ENCODE measurements at places on chromosomes 5 and 9.

GRCh38 chr9:106632621-106633020 lies 230.3 kb upstream of the ZNF462 start:
- no peak for DNase-seq

GRCh38 chr5:38806775-38807258 lies 39.0 kb upstream of the OSMR start:
- peak; percentile 63 for DNase-seq

DNA sequence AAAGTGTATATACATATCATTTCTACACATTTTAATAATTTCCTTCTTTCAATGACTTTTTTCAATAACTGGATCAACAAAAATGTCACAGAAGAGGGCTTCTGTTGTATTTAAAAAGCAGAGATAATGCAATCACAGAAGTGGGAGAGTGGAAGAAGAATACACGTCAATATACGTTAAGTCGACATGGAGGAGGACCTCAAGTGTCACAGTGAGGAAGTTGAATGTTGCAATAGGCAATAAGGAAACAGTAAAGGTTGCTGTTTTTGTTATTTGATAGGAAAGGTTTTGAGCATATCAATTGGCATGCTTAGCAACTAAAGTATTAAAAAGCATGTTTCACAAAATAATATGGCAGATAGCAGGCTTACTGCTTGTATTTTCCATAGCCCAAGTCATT lies 184.0 kb upstream of the NR4A3 start:
- no peak for DNase-seq

GRCh38 chr9:125428060-125428901 lies 166.7 kb downstream of the GAPVD1 start:
- peak; percentile 56 for DNase-seq

DNA sequence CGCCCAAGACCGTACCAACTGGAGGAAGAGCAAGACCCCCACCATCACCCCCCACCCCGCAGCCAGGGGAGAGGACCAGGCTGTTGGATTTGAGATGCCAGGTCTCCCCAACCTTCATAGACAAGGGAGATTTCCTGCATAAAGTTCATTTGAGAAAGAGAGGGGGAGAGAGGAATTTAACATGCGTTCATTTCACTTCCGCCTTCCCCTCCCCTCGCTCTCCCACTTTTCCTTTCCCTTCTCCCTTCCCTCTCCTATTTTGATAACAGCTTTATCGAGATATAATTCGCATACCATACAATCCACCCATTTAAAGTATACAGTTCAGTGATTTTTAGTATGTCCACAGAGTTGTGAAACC lies 4.2 kb upstream of the NKX2-5 start:
- DNase-seq = no peak

DNA sequence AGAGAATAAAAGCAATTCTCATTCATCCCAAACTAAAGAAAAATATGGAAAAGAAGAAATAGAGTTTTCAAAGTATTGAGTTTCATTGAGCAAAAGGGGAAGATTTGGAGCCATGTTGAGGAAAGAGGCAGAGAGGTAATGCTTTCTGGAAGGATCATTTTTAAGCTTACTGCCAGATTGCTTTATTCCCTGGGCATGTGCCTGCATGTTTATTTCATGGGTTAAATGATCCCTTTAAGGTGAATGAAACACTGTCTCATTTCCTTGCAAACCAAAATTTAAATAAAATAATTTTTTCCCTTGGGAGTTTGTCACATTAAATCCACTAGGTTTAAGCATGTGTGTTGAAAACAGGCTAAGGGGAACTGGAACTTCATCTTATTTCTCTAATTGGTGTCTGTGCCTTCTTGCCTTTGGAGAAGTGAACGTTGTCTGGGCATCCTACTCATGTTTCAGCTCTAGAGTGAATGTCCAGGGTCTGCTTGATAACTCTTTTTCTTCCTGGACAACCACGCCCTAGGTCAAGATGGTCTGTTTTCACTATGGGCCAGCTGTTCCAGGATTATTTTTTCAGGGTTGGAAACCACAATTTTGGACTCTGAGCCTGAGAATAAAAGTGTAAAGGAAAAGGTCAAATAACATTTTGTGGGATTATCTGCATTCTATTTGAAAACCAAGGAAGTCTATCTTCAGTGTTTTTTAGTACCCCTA lies 114.1 kb upstream of the ELL2 start:
- DNase-seq = no peak

DNA sequence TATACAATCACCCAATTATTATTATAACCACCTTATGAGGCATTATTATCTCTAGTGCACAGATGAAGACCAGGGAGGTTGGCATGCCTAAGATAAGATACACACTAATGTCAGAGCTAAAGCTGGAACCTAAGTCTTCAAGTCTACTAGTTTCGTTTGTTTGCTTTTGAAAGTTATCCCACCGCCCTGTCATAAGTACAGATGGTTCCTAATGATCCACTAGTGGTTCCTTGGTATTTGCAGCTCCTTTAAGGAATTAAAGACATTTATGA lies 14.1 kb downstream of the NDUFA8 start:
- DNase-seq = no peak

- DNase-seq = peak; percentile 88
These were observed 54.6 kb downstream of the FYB1 start for GRCh38 chr5:39164529-39165402.

DNA sequence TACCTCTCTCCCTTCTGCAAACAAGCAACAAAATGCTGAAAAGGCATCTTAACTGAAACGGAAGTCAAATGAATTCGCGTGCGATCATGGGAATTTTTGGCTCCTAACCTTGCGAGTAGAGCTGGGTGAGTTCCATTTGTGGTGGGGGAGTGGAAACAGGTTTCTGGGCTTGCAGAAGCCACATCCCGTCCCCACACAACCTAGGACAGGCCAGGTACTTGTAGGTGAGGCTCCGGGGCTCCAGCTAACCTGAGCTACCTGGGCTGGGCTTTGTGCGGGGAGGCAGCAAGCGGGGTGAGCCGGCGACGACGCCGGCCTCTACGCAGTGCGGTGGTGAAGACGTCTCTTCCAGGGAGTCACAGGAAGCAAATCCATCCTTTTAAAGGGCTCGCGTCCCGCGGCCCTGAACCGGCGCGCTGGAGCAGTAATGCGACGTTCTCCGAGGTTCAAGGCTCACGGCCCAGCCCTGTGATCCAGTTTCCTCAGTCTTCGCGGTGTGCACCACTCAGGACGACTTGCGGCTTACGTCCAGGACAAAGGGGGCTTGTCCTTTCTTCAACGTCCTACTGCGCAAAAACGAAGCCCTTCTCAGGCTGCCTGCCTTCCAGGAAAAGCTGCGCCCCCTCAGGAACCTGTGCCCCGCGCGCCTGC lies 567 bp upstream of the SPIN1 start:
- peak; percentile 14 for DNase-seq

DNA sequence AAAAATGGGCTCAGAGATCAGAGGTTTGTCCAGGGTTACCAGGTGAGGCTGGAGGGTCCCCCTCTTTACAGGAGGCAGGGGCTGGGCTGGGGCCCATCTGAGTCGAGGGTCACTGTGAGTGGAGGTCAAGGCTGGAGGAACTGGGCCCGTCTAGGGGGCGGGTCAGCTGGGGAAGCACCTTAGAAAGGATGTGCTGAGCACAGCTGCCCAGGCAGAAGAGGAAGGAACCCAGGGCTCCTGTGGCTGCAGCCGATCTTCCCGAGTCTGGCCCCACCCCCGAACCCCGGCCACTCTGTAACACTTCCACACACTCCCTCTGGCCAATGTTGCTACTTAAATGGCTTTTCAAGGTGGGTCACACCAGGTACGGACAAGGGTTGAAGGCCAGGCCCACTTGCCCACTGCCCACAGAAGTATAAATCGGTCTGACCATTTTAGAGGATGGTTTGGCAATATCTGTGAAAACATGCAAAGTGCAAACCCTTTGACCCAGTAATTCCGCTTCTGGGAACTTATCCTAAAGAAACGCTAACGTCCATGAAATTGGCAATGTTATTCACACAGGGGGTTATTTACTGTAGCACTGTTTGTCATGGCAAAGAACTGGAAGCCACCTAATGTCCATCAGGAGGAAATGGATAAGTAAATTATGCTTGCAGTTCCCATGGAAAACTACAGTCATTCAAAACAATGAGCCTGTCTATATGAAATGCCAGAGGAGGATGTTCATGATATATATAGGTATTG lies 30.5 kb upstream of the EEIG1 start:
- no peak for DNase-seq

DNA sequence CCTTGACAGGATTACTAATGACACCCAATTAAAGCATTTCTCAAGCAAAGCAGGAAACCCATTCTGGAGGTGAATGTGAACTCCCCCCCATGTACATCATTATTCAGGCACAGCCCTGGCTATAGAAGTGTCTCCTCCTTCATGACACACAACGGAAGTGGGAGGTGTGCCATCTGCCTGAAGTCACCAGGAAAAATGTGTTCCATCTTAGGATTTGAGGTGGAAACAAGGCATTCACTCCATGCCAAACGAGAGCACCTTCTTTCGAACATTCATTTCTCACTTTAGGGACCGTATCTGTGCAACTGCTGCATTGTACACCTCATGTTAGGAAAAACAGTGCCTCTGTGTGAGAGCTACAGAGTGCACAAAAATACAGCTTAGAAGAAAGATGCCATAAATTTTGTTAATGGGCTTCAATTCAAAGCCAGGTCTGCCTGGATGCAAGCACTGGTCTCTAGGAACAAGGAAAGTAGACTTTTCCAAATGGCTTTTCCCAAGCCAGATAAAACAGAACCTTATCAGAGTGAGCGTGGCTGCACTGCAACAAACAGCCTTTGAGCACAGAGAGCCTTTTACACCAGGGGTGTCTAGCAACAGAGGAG lies 19.4 kb downstream of the GOLM1 start:
- no peak for DNase-seq

DNA sequence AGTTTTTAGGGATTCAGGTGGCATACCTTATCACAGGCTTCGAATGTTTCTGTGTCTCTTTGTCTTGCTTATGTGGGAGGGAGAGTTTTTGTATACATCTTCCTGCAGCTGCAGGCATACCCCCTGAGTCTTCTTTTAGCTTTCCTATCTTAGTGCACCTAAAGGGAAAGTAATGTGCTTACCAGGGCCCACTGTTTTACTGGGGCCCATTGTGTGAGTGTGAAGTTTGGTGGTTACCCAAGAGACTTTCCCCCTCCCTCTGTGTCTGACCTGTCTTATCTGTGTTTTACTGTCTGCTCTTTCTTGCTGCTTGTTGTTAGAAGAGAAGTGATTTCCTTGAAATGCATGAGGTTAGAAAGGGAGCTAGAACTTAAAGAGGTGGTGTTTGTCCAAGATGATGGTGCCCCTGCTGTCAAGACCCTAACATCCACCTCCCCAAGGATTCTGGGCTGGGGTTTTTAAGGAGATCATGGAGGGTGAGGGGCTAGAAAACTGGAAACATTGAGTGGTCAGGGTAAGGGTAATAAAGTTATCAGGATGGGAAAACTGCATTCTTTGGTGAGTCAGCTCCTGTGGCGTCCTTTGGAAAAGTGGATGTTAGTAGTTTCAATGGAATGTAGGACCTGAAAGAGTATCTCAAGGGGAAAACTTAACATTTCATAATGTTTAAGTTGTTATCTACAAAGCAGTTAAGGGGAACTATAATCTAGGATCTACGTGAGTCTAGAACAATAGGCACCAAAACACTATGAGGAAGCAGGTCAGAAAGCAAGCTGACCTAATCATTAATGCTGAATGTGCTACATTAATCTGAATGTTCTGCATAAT lies 583.5 kb upstream of the TUSC1 start:
- DNase-seq = no peak

DNA sequence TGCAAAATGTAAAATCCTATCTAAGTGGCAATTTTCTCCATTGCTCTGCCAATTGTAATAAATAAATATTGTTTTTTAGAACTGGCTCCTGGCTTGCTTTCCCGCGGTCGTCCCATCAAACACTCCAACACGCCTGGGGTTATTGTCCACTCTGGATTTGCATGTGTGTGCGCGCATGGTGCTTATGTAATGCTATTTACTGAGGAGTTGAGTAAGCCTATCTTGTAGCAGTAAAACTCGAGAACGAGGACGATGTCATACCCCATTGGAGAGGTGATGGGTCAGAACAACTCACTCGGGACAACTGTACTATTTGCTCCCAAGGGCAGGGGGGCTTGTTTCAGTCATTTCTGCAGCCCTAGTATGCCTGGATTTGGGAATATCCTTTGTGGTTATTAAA lies 220.9 kb downstream of the PAX5 start:
- DNase-seq = no peak

GRCh38 chr5:16707168-16707868 lies 90.5 kb upstream of the RETREG1 start:
- DNase-seq = no peak

GRCh38 chr9:87725356-87725899 lies 491 bp upstream of the CTSL start:
- DNase-seq = no peak

DNA sequence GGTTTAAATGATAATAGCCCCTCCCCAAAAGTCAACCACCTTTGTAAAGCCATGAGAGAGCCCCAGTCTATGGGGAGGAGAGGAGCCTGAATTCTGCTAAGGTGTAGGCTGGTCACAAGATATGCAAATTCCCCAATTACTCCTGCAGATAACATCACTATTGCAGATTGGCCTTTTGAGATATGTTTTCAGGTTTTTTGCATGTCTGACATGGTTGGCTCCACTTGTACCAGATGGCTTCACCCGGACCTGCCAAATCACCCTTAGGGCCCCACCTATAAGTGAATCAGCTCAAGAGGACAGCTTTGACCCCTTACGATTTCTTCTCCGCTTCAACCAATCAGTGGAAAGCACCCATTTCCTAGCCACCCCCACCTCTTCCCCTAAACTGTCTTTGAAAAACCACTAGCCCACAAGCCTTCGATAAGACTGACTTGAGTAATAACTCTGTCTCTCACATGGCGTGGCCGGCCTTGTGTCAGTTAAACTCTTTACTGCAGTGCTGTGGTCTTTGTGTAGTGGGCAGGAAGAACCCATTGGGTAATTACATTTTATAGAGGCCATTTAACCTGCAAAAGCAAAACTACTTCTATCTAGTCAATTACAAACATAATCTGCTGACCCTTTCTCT lies 69.7 kb downstream of the PRLR start:
- DNase-seq = peak; percentile 13

- no peak for DNase-seq
These were observed 94.6 kb upstream of the HMHB1 start for GRCh38 chr5:143717400-143717799.

- DNase-seq = no peak
These were observed 159.4 kb upstream of the FST start for GRCh38 chr5:53321073-53321472.

DNA sequence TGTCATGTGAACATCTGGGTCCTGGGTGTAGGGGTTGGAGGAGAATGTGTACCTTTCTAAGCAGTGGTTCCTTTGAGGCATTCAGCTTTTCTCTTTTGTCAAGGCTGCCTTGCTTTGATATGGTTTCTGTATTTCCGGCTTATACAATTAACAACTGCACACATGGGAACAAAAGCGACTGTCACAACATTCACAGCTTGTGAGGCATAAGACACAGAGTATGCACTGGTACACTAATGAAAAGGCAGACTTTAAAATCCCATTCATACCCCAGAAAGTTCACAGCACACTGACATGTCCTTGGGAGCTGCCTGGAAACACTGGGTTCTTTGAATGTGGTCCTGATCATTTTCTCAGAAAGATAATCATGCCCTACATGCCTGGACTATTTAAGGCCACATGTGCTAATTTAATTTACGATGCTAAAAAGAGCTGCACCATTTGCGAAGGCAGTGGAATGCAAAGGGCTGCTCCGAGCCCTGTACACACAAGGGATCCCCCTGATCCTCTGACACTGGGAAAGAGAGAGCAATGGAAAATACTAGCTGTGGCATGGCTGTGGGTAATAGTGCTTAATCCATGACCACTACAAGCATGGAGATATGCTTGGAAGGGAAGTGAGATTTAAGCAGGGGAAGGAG lies 131.8 kb downstream of the EFNA5 start:
- no peak for DNase-seq

- no peak for DNase-seq
These were observed 131.5 kb downstream of the ZNF462 start for GRCh38 chr9:106994463-106994862.

- no peak for DNase-seq
These were observed 16.3 kb upstream of the DCP2 start for GRCh38 chr5:112960315-112960714.
